ENCODE measurements at places on chromosomes 4 and X. TPM values are rescaled to one million over a fixed set of nuclear protein-coding genes. Genes with fewer than 3 reads are reported as not detected.

DNA sequence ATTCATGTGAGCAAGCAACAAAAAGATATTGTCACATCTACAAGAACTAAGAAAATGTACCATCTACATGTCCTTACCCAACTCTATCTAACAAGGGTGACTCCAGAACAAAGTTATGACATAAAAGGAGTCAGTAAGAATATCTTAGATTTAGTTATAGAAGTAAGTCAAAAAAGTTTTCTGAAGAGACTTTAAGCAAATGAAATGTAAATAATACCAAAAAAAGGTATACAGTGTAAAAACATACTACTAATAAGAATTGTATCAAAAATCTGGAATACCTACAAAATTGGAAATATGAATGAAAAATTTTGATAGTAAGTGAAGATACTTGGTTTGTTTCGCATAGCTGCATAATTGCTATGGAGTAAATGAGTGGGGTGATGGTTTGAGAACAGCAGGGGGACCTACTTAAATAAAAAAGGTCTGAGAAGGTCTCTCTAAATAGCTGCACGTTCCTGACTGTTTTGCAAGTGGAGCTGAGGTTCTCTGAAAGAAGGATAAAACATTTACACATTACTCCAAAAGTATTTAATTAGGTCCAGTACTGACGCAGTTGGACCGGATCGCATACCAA is 51.0 kb upstream of the ENPP6 start:
- no peak for DNase-seq

The VAMP7 gene
- total RNA-seq = 46.3 TPM

The SPOCK3 gene
- not detected for total RNA-seq

DNA sequence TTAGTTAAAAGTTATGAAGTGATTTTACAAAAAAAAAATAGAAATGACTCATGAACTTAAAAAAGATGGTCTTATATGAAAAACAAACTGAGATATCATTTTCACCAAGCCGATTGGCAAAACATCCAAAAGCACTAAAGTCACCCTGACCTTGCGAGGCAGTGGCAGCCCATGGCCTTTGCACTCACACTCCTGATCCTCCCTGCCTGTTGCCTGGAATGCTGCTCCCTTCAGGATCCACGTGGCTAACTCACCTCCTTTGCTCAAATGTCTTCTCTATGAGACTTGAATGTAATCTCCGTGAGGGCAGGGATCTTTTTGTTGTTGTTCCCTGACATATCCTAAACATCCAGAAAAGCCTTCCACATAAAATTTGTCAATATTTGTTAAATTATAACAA is 106.4 kb downstream of the RAPGEF2 start:
- no peak for DNase-seq

DNA sequence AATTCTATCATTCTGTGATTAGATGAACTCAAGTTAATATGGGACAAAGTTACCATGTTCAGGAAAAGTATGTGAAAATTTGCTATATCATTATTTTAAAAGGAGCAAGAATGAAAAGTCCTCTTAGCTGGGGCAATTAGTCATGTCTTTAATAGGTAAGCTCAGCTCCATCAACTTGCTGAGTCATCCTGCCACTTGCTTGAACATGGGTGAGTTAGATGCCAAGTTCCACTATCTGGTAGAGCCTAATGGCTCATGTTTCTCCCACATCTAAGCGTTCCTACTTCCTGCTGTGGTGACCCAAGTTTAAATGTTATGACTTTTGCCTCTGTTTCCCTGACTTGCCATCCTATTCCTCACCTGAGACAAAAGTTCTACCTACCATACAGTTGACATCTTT is 276.8 kb downstream of the ZNF674 start:
- no peak for DNase-seq

All from pulmonary artery endothelial cell (primary cell).